Activated T-helper 1 cell treated with anti-CD3 and anti-CD28 coated beads, Interleukin-2, amount 50 U/mL, for 16 hours (primary cell): ENCODE measurements at places on chromosomes 16 and 17.

- DNase-seq: no peak
Measured at GRCh38 chr17:76734080-76734840, 2.9 kb downstream of the SRSF2 start.

DNA sequence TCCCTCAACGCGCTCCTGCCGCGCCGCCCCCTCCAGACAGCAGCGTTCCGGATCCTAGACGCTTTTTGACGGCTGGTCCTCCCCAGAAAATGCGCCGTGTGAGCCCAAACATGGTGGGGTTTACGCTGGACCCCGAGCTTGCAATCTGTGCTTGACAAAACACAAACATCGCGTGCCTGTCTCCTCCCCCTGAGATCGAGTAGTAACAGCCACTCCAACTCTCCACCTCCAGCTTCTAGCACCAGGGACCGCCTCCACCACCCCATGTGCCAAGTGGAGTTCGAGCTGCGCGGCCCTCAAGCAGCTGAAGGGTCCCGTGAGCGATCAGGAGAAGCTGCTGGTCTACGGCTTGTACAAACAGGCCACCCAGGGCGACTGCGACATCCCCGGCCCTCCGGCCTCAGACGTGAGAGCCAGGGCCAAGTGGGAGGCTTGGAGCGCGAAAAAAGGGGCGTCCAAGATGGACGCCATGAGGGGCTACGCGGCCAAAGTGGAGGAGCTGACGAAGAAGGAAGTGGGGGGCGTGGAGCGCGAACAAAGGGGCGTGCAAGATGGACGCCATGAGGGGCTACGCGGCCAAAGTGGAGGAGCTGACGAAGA is 656 bp upstream of the GEMIN4 start:
- peak; percentile 8 for DNase-seq

DNA sequence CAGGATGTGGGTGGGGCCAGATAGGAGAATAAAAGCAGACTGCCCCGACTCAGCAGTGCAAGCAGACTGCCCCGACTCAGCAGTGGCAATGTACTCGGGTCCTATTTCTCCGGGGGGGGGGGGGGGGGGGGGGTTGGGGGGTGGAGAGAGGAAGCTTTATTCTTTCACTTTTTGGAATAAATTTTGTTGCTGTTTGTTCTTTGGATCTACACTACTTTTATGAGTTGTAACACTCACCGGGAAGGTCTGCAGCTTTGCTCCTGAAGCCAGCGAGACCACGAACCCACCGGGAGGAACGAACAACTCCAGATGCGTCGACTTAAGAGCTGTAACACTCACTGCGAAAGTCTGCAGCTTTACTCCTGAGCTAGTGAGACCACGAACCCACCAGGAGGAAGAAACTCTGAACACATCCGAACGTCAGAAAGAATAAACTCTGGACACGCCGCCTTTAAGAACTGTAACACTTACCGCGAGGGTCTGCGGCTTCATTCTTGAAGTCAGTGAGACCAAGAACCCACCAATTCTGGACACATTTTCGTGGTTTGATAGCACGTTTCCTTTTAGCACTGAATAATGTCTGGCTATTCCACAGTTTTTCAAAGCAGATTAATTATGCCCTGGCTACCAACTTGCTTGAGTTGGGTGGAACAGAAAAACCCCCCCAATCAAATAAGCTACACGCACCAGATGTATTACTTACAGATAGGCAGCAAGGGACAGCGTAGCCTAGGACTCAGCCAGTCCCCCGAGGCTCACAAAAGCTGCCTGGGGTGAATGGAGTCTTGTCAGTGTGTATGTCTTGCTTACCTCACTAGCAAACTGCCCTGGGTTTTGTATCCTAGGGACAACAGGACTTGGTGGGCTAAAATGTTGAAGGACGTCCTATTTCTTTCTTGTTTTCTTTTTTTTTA is 11.9 kb downstream of the FZD2 start:
- no peak for DNase-seq

DNA sequence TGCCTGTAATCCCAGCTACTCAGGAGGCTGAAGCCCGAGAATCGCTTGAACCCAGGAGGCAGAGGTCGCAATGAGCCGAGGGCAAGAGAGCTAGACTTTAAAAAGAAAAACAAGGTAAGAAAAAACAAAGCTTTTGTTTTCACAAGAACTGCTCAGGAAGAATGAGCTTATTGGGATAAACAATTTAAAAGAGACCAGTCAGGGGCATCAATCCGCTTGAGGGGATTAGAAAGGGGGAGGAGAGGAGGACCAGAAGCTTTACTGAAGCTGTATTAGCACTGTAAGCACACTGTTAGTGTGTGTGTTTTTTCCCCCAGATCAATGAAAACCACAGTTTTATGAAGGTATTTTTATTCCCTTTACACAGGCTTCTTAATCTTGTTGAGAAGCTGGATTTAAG is 8.8 kb downstream of the TMEM170A start:
- no peak for DNase-seq

- no peak for DNase-seq
Measured at GRCh38 chr17:17682737-17683680, 1.8 kb downstream of the RAI1 start.

- no peak for DNase-seq
Measured at GRCh38 chr17:82239926-82240505, 11.2 kb downstream of the SLC16A3 start.

GRCh38 chr16:48383877-48384519 is 1.2 kb downstream of the SIAH1 start:
- DNase-seq: no peak

- no peak for DNase-seq
Measured at GRCh38 chr17:29168079-29168758, 12.0 kb downstream of the MYO18A start.

- DNase-seq: no peak
Measured at GRCh38 chr16:89344846-89345611, 127.5 kb downstream of the ZNF778 start.

GRCh38 chr16:22291860-22292318 is 5.3 kb upstream of the POLR3E start:
- DNase-seq: no peak

DNA sequence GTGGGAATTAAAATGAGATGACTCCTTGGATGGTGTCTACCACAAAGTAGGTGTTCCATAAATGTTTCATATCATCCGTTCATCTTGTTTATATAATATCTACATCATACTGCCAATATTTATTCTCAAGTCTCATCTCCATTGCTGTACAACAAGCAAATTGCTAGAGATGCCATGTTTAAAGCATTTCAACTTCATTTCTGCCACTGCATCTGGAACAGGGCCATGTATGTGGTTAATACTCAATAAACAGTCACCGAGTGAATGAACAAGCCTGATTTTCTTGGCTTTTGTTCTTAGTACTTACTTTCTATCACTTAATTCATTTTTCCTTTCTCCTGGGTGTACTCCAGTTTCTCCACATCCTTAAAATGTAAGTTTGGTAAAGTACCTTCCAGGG is 107.6 kb downstream of the KCNJ2 start:
- no peak for DNase-seq

- no peak for DNase-seq
Measured at GRCh38 chr16:12229759-12230594, 253.4 kb downstream of the SNX29 start.

- DNase-seq: no peak
Measured at GRCh38 chr17:77507111-77507885, 366.5 kb downstream of the SEC14L1 start.

DNA sequence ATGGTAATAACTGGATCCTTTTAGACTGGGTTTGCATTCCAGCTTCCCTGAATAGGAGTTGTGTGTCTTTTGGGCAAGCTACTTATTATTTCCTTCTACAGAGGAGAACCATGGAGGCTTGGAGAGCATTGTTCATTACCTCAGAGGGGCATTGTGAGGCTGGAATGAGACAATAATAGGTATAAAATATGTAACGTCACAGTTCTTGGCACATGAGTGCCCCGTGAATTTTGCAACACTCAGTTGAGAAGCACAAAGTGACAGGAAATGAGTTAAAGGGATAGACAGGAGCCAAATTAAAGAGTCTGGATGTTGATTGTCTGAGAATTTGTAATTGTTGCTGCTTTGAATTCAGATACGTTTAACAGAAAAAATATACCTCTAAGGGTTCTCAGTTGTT is 92.2 kb downstream of the CDH8 start:
- no peak for DNase-seq

DNA sequence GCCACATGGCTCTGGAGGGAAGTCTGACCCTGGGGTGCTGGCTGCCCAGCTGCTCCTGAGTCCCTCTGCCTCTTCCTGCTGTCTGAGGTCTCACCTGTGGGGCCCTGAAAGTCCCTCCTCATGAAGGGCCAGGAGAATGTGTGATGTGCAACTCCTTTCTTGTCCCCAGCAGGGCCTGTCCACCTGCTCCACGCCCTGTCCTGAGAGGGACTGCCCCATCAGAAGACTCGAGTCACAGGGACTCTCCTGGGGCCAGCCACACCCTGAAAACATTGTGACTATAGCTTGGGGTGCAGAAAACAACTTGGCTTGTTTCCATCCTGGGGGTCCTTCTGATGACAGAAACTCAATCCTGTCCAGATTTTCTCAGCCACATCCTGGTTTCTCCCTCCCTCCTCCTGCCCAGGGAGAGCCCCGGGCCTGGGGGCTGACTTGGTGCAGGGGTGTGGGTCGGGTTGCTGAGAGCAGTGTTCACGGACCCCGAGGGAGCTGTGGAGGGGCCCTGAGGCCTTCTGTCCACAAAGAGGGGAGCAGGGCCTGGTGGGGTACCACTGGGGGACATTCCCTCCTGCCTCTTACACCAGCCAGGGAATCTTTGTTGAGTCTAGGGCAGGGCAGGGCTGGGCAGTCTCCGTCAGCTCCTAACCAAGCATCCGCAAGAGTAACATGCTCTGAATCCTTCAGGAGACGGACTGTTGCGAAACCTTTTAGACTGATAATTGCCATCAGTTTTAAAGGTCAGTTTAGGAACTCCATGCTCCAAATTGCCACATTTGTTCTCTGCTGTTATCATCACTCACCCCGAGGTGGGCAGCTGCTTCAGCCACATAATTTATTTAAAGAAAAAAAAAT is 45.9 kb downstream of the NT5M start:
- no peak for DNase-seq

DNA sequence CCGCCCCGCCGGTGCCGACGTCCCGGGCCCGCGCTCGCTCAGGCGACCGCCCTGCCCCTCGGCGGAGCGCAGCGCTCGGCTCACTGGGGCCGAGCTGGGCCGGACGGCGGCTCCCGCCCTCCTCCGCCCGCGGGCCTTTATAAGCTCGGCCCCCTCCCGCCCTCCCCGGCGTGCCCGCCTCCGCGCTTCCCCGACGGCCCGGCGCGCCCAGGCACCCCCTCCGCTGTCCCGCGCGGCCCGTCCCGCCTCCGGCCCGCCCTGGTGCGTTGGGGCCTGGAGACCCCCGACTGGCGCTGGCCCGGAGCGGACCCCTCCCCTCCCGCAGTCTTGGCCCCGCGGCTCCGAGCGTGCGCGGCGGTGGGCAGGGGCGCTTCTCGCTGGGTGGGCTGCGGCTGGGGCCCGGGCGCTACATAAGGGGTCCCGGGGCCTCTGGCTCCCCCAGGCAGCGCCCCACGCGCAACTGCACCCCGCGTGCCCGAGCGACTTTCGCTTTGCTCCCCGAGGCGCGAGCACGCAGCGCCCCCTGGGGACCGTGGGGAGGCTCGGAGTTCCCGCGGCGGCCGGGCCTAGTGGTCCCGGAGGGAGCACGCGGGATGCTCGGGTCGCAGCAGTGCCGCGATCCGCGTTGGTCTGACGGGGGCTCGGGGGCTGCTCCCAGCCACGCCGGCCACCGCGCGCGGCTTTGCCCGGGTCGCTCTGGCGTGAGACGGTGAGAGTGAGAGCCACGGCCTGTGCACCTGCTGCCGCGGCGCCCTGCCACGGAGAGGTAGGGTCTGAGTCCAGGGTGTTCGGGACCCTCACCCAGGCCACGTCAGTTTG is at the start of gene PIEZO1:
PIEZO1 (minus strand) TSS at position 115 of the 819 bp plus-strand sequence. CDS start 256 bp downstream, outside the sequence.
- DNase-seq: peak; percentile 74

DNA sequence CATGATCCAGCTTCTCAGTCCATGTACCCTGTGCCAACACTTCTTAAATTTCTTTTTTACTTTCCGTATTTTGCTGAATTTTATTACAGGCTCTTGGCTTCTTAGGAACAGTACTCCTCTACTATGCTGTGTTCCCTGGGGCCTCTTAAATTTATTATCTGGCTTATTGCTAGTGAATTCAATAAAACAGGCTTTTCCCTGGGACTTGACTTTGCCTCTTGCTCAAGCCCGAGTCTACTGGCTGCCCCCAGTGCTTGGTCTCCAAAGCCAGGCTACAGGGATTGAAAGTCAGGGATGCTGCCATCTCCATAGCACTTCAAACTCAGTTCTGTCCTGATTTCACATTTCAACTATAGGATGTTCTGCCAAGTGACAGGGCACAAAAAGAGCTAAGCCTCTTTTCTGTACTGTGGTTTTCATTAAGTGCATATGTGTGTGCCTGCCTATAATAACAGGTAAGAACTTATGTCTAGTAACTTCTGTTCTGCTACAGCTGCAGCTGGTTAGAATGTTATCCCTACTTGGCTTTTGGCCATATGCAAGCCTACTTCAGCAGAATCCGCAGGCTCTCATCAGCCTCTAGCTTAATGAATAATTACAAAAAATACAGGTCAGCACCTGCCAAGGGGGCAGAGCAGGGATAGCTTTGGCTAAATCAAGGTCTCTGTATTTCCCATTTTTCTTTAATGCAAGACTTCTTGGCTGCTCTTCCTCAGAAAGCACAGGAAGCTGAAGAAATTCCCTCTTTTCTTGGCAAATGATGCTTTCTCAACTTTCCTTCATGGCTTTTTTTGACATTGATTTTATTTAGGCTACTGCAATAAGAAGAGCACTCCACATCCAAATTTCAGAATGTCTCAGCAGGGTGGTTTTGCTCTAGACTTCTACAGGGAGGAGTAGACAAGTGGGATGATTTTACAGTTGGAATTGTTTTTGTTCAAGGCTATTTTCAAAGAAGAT is 8.2 kb downstream of the FAM20A start:
- no peak for DNase-seq

DNA sequence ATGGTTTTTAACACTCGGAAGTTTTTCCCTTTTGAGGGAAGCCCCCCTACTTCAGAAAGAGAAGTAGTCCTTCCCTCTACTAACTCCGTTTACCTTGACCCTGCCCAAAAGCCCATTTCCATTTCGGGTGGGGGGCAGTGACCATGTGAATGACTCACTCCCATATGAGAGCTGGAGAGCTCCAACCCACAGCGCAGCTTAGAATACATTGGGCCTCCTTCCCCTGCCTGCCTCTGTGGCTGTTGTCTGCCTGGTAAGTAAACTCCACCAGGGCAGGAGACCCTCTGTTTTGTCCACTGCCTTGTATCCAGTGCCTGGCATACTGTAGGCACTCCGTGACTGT is 985 bp downstream of the SGSM2 start:
- DNase-seq: no peak

GRCh38 chr17:66260275-66260674 is 31.1 kb upstream of the APOH start:
- no peak for DNase-seq

DNA sequence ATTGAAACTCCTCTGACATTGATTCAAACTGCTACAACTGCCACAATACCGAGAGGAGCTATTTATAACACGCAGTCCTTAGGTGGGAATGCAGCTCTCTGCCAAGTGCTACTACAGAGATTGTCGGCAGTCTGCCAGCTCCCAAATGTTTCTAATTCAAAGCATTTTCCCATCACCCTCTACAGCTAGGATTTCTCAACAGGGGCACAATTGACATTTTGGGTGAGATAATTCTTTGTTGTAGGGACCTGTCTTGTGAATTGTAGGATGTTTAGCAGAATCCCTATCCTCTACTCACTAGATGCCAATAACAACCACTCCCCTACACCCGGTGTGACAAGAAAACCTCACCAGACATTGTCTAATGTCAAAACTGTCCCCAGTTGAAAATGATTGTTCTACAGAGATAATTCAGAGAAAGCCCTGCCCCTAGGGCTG is 7.8 kb upstream of the N4BP1 start:
- DNase-seq: no peak

GRCh38 chr16:78817200-78817739 is 717.8 kb downstream of the WWOX start:
- DNase-seq: no peak
